ENCODE measurements at places on chromosomes 3 and 15.

DNA sequence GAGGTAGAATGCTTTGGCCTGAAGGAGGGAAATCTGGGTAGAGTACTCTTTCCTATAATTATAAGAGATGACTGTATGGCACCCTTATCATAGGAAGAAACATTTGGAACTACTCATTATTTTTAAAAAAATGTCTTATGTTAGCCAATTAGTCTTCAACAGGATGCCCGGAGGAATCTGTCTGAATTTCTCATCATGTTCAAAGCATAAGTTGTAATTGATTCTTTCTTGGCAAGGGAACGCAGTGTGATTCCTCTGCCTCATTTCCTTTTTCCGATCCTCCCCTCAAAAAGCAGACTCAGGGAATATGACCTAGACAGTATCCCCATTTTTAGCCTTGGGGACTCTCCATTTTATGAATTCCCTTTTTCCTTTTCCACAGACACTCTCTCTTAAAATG, 165.1 kb downstream of the IL5RA start:
- H3K4me3 ChIP-seq: no peak overlapping the region
- H3K4me1 ChIP-seq: no peaks in the 10 kb centered on the region
- DNase-seq: no peak
- peaks cover 2% of the 10 kb centered on the region for H3K27me3 ChIP-seq
- H3K36me3 ChIP-seq: no peaks in the 10 kb centered on the region
- H3K27ac ChIP-seq: no peak overlapping the region

DNA sequence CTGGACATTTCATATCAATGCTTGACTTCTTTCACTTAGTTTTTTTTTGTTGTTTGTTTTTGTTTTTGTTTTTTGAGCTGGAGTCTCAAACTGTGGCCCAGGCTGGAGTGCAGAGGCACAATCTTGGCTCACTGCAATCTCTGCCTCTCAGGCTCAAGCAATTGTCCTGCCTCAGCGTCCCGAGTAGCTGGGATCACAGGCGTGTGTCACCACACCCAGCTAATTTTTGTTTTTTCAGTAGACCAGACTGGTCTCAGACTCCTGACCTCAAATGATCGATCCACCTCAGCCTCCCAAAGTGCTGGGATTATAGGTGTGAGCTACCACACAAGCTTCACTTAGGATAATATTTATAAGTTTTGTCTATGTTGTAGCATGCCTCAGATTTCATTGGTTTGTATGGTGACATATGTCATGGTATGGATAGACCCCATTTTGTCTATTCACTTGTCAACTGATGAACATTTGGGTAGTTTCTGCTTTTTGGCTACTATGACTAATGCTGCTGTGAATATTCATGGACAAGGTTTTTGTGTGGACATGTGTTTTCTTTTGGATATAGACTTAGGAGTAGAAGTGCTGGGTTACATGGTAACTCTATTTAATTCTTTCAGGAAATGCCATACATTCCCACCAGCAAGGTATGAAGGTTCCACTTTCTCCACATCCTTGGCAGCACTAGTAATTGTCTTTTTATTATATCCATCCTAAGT, 6.8 kb upstream of the PRR23E start:
- H3K4me3 ChIP-seq: no peak overlapping the region
- H3K36me3 ChIP-seq: no peaks in the 10 kb centered on the region
- H3K4me1 ChIP-seq: no peaks in the 10 kb centered on the region
- no peak for DNase-seq

- no peak overlapping the region for H3K4me3 ChIP-seq
- no peaks in the 10 kb centered on the region for H3K4me1 ChIP-seq
- no peak overlapping the region for H3K27ac ChIP-seq
- no peak for DNase-seq
These were observed 882.8 kb downstream of the NAALADL2 start for GRCh38 chr3:175741951-175742350.

GRCh38 chr15:85974348-85974705, 105.3 kb upstream of the AGBL1 start:
- no peak overlapping the region for H3K27ac ChIP-seq
- DNase-seq: no peak
- peaks cover 4% of the 10 kb centered on the region for H3K27me3 ChIP-seq
- no peaks in the 10 kb centered on the region for H3K4me1 ChIP-seq

DNA sequence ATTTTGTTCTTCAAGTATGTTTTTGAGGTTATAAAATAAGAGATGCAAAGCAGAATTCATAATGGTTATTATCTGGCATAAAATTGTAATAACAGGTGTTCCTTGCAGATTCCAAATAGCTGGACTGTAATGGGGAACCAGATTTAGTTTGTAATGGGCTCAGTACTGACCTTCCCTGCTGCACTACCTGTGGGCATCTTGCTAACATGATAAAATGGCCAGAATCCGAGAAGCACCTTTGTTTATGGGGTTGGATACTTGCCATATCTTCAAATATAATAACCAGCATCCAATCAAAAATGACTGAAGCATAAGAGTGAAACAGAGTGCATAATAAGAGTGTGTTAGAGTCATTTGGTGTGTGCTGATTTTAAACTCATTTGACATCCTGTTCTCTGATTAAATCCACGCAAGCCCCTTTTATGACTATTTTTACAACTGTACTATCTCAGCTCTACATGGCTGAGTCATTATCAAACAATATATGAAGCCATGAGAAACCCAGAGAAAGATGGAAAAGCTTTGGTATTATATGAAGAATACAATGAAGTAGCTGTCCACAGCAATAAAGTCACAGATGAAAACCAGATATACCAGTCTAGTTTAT, 292.4 kb downstream of the CNTN4 start:
- DNase-seq: no peak
- no peaks in the 10 kb centered on the region for H3K27me3 ChIP-seq
- H3K27ac ChIP-seq: no peak overlapping the region
- H3K4me1 ChIP-seq: no peaks in the 10 kb centered on the region
- H3K4me3 ChIP-seq: no peak overlapping the region
- H3K36me3 ChIP-seq: no peaks in the 10 kb centered on the region

DNA sequence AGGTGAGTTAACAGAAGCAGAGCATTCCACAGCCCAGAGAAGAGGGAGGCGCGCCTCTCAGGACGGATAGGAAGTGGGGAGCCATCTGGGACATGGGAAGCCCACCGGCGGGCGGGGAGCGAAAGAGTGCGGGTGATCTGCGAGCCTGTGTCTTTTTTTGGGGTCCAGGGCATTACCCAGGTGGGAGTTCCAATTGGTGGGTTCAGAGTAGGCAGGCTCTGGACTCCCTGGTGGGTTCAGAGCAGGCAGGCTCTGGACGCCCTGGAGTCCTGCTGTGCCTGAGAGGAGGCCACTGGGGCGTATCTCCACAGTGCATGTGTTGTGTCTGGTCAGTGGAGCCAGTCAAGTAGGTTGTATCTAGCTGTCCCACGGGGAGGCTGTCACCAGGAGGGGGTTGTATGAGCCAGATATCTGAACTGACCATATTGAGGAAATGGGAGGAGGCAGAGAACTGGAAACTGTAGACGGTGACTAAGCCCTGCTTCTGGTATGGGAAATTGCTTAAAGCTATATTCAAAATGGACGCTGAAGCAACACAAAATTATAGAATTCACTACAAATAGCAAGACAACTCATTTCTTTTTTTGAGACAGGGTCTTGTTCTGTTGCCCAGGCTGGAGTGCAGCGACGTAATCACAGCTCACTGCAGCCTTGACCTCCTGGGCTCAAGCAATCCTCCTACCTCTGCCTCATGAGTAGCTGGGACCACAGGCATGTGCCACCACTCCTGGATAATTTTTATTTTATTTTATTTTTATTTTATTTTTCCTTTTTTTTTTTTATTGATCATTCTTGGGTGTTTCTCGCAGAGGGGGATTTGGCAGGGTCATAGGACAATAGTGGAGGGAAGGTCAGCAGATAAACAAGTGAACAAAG, 34.5 kb upstream of the CHST2 start:
- H3K4me3 ChIP-seq: no peak overlapping the region
- H3K27ac ChIP-seq: no peak overlapping the region
- H3K36me3 ChIP-seq: peaks cover 2% of the 10 kb centered on the region

DNA sequence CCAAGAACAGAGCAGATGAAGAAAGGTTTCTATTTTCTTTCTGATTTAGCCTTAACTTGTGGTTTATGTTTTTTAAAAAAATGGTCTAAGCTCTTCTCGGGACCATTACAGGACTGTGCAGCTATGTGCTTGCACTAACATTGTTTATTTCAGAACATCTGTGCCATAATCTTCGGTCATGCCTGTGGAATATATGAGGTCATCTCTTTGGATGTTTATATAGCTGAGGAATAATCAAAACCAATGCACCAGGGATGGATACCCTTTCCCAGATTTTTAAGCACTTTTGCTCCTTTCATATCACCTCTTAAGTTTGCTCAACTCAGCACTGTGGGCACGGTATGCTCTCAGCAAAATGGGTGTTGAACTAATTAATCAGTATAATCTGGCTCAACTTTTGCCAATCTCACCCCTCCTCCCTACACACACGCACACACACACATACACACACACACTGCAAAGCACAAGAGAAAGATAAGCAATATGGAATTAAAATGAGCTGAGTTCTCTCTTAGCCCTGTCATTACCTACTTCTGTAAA, 268.5 kb upstream of the TMC3 start:
- no peak overlapping the region for H3K4me3 ChIP-seq
- no peaks in the 10 kb centered on the region for H3K36me3 ChIP-seq
- H3K27ac ChIP-seq: no peak overlapping the region
- no peaks in the 10 kb centered on the region for H3K27me3 ChIP-seq
- no peak for DNase-seq
- H3K4me1 ChIP-seq: no peaks in the 10 kb centered on the region

DNA sequence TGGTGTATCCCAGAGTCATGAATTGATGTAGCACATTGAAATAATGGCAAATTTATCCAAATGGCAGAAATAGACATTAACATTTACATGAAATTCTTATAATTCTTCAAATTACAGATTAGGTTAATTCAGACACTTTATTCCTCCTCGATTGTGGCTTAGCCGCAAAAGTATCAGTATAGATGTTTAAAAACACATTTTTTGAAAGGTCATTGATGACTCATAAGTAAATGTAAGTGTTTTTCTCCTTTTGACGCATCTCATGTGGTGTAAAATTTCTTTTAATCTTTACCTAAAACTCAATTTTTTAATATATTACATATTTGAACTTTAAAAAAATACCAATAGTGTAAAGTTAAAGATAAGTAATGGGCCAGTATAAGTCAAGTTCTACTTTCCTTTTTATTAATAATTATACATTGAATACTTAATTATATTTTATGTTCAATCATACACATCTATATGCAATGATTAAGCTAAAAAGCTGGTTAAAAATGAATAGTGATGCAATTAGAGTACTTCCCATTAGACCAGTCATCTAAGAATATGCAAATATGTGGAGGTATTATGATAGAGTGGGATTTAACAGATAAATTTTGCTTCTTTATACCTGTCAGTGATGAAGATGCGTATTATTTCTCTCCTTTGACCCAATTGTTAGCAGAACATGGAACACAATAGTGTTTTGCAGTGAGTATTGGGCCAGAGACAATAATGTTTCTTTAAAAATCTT, 678.1 kb upstream of the DPPA4 start:
- H3K27me3 ChIP-seq: peaks cover 2% of the 10 kb centered on the region
- H3K27ac ChIP-seq: no peak overlapping the region
- peaks cover 1% of the 10 kb centered on the region for H3K36me3 ChIP-seq
- H3K4me1 ChIP-seq: no peaks in the 10 kb centered on the region

- H3K4me1 ChIP-seq: peaks cover 19% of the 10 kb centered on the region
- no peak overlapping the region for H3K4me3 ChIP-seq
- H3K36me3 ChIP-seq: peaks cover 1% of the 10 kb centered on the region
- H3K27me3 ChIP-seq: peaks cover 9% of the 10 kb centered on the region
These were observed 110.6 kb upstream of the MEF2A start for GRCh38 chr15:99454941-99455788.
